ENCODE measurements at places on chromosomes 13 and 19. TPM values are rescaled to one million over a fixed set of nuclear protein-coding genes. Genes with fewer than 3 reads are reported as not detected.

ZNF649 gene
- total RNA-seq, result 51.7 TPM

GZMM gene
- total RNA-seq, result 0.32 TPM

MEDAG gene
- 2.1 TPM for total RNA-seq

DIRAS1 gene
- 22.3 TPM for total RNA-seq

CEACAM21 gene
- not detected for total RNA-seq

SMIM24 gene
- 3.8 TPM for total RNA-seq

HCST gene
- 1.1 TPM for total RNA-seq

PIBF1 gene
- 13.2 TPM for total RNA-seq

SNRPA gene
- total RNA-seq, result 201 TPM

ZNF813 gene
- 22.1 TPM for total RNA-seq

SEMA6B gene
- 56.7 TPM for total RNA-seq

CHAF1A gene
- 146 TPM for total RNA-seq

BST2 gene
- 16.8 TPM for total RNA-seq

Measured in H1 (cell line).